ENCODE measurements at places on chromosomes 3 and 15.

- no peak for DNase-seq
Measured at GRCh38 chr3:277873-278272, 81.3 kb downstream of the CHL1 start.

GRCh38 chr3:193605876-193606275 is 12.9 kb downstream of the OPA1 start:
- DNase-seq = peak; percentile 69

DNA sequence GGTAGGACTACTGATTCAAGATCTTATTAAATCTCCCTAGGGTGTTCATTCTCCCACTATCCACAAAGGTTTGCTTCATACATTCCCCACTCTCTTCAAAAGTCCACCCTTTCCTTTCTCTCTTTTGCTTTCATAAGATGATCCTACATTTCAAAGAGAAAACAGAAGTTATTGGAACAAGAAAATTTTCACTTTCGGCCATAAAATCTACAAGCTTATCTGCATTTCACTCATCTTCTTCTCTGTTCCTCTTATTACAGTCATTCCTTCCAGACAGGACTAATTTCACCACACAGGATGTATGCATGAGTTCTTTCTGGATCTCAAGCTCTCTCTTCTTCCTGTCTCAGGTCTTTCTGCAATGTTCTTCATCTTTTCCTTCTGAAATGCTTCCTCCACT is 238.7 kb downstream of the ISL2 start:
- no peak for DNase-seq

GRCh38 chr3:76010252-76010651 is 224.9 kb upstream of the ZNF717 start:
- DNase-seq = no peak

Data from NCI-H524 (cell line).